ENCODE measurements at places on chromosomes 5 and 9.
A peak's percentile ranks its signal among the peaks of the same experiment; 100 is the strongest.

DNA sequence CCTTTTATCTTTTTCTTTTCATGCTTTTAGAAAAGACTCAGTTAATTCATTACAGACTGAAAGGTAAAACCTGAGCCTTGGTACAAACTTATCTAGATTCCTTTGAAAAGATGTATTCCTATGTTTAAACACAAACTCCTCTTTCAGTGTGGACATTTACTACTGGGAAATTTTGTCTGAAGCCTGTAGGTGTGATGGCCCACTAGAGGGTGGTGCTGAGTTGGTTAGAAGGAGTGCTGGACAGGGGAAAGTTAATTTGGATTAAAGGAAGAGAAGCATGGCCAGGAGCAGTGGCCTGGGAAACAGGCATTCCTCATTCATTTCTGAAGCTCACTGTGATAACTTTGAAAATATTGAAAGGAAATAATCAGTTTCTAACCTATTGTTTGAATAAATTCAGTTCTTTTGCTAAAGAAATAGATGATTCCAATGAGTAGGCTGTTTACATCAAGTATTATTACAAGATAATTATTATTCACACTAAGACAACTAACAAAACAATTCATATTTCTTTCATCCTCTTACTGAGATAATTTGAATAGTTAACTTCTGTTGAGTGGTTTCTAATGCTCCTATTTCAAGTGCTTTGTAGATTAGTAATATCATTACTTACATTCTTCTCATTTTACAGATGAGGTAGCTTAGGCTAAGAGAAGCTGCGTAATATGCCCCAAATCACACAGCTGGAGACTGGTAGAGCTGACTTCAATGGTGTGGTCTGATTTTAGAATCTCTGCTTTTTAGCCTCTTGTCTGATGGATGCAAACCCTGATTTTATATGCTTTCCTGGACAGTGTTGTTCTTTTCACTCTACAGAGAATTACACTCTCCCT, 150.9 kb downstream of the ADGRV1 start:
- DNase-seq: peak; percentile 67

GRCh38 chr5:178630475-178630930, 3.7 kb upstream of the CLK4 start:
- DNase-seq: no peak

GRCh38 chr9:16411311-16411710, 459.2 kb downstream of the BNC2 start:
- DNase-seq: no peak

- DNase-seq: peak; percentile 34
Observed at GRCh38 chr5:1673042-1673677, 126.5 kb downstream of the MRPL36 start.

GRCh38 chr5:168480601-168481000, 5.7 kb upstream of the RARS1 start:
- no peak for DNase-seq

DNA sequence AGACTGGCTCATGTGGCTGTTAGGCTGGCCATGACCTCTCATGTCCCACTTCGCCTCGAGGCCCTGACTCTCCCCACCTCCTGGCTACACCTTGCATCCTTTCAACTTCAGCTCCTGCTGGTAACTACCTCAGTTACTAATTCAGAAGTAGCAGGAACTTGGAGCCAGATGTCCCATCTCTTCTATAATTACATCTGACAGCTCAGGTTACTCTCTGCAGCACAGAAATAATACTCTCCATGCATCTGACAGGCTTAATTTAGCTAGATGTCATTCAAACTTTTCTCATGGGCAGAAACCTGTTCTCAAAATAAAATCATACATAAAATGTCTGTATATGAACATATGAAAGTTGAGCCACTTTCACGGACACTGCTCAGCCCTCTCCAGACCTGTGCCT, 92.2 kb upstream of the IL33 start:
- no peak for DNase-seq

- no peak for DNase-seq
Observed at GRCh38 chr5:52746539-52746938, 41.2 kb upstream of the ITGA1 start.

GRCh38 chr9:107688728-107689127, 199.2 kb upstream of the KLF4 start:
- no peak for DNase-seq

GRCh38 chr9:3136686-3137346, 292.9 kb upstream of the PUM3 start:
- DNase-seq: no peak

- no peak for DNase-seq
Observed at GRCh38 chr5:113020461-113021273, 44.1 kb downstream of the DCP2 start.

GRCh38 chr5:53123702-53124101, 14.1 kb upstream of the MOCS2 start:
- no peak for DNase-seq

DNA sequence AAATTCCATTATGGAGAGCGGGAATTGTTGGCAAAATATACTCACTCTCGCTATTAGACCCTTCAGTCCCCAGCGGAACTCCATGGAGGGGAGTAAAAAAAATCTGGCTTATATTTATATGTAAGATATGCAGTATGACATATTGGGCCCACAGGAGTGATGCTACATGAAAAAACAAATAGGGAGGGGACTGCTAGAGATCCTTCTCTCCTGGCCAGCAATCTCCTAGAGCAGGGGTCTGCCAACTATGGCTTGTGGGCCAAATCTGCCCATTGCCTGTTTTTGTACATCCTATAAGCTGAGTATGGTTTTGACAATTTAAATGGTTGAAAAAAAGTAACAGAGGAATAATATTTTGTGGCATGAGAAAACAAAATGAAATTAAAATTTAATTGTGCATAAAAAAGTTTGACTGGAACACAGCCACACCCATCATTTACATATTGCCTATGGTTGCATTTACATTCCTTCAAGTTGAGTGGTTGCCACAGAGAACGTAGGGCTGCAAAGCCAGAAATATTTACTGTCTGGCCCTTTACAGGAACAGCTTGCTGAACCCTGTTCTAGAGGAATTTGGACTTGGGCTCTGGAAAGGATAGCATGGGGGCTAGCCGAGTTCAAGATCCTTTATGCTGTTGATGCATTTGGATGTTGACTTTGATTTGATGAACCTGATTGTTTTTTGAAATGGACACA, 197.3 kb upstream of the CLINT1 start:
- no peak for DNase-seq

DNA sequence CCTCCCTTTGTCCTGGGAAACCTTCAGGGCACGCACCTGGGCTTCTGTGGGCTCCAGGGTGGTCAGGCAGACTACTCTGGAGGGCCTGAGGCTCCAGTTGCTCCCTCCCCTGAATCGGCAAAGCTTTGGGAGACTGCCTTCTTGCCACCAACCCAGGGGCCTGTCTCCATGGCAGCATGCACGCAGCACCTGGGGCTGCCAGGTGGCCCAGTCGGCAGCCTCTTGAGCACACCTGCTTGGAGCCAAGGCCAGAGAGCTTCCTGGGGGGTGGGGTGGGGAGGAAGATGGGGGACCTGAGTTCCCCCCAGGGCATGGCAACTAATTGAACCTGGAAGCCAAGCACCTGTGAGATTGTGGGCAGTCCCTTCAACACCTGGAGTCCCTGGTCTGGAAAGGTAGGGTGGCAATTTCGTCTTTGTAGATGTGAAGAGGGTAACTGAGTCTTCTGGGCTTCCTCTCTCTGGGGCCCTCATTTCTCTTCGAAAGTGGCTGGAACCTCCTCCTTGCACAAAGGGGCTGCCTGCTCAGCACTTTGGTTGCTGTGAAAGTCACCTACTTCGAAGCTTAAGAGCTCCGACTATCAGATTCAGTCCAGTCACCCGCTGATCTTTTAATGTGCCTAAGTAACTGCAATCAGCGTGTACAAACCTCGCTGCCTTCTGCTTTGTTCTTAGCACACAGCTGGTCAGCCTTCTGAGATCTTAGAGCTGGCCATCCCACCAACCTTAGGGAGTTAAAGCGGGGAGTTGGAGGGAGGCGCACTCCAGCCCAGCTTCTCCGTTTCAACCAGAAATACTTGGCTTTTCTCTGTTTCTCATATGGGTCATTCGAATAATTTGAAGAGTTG, 4.0 kb downstream of the RNF183 start:
- DNase-seq: peak; percentile 91

DNA sequence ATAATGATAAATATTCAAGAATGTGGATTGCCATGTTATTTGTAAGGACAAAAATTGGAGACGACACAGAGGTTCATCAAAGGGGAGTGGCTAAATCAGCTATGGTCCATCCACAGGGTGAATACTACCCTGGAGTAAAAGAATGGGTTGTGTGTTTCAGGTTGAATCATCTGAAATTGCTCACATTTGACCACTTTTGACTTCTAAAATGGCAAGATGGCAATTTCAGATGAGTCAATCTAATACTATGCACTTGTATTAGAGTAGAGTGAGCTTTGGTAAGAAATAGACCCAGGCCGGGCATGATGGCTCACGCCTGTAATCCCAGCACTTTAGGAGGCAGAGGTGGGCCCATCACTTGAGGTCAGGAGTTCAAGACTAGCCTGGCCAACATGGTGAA, 131.8 kb downstream of the GAPVD1 start:
- DNase-seq: no peak

DNA sequence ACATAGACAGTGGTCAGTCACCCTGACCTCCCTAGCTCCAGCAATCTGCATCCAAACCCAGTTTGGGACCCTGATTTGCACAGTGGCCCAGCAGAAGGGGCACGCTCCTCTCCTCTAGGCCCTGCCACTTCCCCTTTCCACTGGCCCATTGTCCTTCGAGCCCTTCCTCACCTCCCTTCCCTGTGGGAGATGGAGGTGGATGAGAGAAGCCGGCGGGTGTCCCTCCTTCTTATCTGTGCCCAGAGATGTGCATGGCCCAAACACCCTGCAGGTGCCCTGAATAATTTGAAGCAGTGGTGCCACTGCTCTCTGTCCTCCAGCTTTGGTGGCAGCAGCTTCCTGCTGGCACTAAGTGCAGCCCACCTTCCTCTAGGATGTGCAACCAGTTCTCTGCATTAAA, 140.0 kb downstream of the BARX1 start:
- no peak for DNase-seq

DNA sequence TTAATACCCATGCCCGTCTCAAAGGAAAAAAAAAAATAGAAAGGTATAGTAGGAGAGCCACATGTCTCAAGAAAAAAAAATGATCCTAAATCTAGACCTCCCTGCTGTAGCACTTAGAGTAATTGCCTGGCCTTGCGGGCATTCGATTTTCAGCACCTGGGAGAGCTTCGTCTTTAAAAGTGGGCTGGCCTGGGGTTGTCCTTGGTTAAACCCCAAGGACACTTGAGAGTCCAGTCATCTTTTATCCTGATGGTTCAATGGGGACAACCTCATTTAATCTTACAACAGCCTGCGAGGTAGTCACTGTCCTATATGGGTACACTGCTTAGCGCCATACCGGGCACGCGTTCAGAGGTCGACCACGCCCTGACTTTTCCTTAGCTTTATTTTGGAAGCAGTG, 60.1 kb downstream of the MAT2B start:
- no peak for DNase-seq

DNA sequence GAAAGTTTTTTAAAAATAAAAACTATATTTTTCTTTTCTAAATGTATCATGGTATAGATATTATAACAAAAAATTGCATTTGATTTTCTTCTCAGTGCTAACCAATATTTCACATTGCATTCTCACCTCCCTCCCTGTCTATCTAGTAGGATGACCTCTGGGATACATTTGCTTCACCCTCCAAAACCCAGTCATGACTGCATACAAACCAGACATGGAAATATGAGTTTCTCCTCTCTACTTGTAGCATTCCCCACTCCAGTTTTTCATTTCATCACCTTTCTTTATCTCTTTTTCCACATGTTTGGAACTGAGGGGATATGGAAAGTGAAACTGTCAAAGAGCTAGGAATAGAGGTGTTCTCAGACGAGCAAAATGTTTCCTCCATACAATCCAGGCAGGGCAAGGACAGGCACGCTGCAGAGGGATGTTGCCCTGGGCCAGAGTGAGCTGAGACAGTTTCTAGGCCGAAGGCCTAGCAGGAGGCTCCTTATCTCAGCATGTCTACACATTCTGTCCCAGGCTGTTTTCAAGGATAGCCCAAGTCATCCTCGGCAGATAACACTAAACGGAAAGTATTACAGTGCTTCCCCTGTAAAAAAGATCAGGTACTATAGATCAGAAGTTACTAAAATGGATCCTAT, 46.7 kb downstream of the MEF2C start:
- DNase-seq: no peak

- no peak for DNase-seq
Observed at GRCh38 chr9:117665601-117666385, 38.4 kb upstream of the TLR4 start.

GRCh38 chr9:77750284-77750683, 102.2 kb upstream of the GNA14 start:
- DNase-seq: no peak

GRCh38 chr5:78615697-78616096, 32.9 kb downstream of the LHFPL2 start:
- no peak for DNase-seq

DNA sequence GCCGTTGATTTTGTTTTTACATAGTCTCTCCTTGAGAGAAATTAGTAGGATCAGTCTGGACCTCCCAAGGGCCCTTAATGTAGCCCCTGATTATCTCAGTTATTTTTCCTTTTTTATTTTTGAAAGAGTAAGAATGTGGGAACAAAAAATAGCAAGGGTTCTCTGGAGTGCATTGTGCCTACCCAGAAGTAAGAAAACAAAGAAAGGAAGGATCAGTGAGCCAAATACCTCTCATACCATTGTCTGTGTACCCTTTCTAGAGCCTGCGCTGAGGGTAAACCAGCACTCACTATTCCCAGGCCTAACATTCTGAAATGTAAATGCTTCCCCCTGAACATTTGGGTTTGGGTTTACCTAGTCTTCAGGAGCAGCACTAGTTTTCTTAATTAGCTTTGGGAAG, 213.0 kb upstream of the TARS1 start:
- no peak for DNase-seq

DNA sequence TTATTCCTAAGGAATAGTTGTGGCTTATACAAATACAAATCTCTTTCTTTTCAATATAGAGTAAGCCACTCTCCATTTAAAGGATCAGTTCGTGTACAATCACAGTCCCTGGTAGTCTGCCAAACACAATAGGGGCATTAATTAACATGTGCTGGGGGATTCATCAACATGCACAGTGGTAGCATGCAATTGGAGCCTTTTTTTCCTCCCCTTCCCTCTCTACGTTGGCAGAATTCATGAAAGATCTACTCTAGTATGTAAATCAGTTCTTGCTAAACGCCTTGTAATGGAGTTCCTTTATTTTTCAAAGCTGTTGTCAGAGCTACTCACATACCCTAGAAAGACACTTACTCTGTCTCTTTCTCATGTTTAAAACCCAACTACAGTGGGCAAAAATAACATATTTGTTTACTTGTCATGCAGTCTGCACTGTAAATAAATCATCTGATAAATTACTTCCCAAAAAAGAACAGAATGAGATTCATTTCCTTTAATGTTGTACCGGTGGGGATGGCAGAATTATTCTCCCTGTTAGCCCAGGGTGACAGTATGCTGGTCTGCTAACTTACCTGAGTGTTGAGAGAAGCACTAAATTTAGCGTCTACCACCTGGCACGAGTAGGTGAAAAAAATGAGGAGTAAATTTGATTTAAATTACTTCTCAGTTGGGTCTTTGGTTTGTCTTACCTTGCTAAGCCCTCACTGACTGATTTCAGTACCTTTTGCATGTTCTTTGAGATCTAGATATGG, 341.5 kb upstream of the CCNH start:
- DNase-seq: no peak

GRCh38 chr9:137114220-137114612, 317 bp downstream of the DPP7 start:
- DNase-seq: peak; percentile 42

- DNase-seq: no peak
Observed at GRCh38 chr5:98314292-98314691, 459.2 kb upstream of the RGMB start.

All from NCI-H82 (cell line).